Type B pancreatic cell (in vitro differentiated cells): ENCODE measurements at places on chromosomes 12 and 14. TPM values are rescaled to one million over a fixed set of nuclear protein-coding genes. Genes with fewer than 3 reads are reported as not detected.

DNA sequence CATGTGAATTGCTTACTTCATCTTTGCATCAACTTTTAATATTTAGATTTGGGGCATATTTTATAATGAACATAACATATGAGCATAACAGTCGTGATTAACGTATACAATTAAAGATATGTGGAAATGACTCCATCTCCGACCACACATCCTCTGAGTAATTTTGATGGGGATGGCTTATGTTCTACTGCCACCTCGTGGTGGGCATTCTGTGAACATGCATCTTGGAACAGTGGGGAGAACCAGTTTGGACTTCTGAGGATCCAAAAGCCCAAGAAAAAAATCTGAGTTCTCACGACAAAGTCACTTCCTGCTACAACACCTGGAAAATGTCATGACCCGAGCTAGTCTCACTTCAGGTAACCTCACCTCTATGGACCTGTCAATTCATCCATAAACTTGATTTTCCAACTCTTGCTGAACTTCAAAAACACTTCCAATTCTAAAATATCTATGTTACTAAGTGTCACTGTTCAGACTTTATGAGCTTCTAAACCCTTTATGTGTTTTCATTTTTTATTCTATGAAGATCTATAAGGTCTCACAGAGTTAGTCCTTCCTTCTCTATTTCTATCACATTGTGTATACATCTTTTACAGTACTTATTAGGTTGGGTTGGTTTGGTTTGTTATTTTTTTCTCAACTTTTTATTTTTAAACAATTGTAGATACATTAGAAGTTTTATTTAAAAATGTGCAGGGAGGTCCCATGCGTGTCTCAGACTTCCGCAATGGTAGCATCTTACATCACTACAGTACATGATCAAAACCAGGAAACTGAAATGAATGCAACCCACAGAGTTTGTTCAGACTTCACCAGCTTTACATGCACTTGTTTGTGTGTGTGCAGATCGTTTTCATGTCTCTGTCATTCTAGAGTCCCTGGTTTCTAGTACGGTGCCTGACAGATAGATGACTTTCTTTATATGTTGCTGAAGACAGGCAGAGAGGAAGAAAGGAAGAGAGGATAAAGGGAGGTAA, 38.2 kb upstream of the STAB2 start:
- peaks cover 31% of the 10 kb centered on the region for H3K27me3 ChIP-seq
- no peaks in the 10 kb centered on the region for H3K36me3 ChIP-seq
- no peak for DNase-seq

GRCh38 chr12:90854136-90854689, 100.8 kb downstream of the CCER1 start:
- no peak for DNase-seq
- no peak overlapping the region for H3K4me3 ChIP-seq
- peaks cover 11% of the 10 kb centered on the region for H3K4me1 ChIP-seq
- no peak overlapping the region for H3K27ac ChIP-seq
- no peaks in the 10 kb centered on the region for H3K36me3 ChIP-seq

GRCh38 chr12:79174626-79175025, 310.1 kb downstream of the SYT1 start:
- no peak overlapping the region for H3K4me3 ChIP-seq
- no peak for DNase-seq
- no peak overlapping the region for H3K27ac ChIP-seq
- H3K4me1 ChIP-seq = no peaks in the 10 kb centered on the region

DNA sequence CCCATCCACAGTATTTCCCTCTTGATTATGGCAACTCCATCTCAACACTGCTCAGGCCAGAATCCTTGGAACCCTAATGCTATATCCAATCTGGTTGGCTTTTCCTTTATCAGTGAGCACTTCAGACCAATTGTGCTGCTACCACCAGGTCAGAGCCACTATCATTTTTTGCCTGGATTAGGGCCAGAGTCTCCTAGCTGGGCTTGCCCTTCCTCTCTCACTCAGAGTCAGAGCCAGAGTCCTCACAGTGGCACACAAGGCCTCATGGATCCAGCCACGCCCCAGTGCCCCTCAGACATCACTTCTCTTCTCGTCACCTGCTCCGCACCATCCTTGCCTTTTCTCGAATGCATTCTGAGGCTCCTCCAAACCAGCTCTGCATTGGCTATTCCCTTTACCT, 211.1 kb downstream of the ANO6 start:
- no peak for DNase-seq
- H3K4me1 ChIP-seq = no peaks in the 10 kb centered on the region
- no peak overlapping the region for H3K27ac ChIP-seq
- H3K36me3 ChIP-seq = peaks cover 48% of the 10 kb centered on the region
- H3K4me3 ChIP-seq = no peak overlapping the region

DNA sequence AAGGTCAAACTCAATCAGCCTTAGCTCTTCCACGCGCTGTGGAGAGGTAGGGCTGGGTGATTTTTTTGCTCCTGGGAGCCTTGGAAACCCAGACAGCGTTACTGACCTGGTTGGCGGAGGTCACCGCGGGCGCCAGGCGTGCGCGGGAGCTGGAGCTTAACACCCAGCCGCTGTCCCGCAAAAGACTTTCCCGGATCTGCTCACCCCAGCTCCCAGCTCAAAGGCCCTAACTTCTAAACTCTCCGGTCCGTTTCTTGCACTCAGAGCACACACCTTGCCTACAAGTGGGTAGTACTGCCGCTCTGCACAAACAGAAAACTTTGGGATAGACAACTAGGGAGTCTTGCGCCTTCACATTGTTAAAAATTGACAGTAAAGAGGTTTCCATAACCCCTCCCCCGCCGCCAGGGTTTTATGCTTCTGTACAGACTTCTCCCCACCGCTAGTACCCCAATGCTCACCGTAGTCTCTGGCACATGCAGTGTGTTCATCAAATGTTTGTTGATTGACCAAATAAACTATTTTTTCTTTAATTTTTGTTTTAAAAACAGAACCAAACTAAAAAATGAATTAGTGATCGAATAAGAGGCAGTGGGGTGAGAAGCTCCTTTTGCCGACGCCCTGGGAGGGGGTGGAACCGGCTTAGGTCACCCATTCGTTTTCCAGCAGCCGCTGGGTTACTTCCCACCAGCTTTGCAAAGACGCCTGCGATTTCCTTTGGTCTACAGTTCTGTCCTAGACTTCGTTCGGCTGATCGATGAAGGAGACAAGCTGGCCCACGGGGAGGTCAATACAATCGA, 12.7 kb upstream of the TBX3 start:
- peaks cover 3% of the 10 kb centered on the region for H3K36me3 ChIP-seq
- DNase-seq = no peak
- peaks cover 97% of the 10 kb centered on the region for H3K27me3 ChIP-seq
- peaks cover 50% of the 10 kb centered on the region for H3K4me1 ChIP-seq
- peak overlapping the region; percentile 88 for H3K4me3 ChIP-seq

DNA sequence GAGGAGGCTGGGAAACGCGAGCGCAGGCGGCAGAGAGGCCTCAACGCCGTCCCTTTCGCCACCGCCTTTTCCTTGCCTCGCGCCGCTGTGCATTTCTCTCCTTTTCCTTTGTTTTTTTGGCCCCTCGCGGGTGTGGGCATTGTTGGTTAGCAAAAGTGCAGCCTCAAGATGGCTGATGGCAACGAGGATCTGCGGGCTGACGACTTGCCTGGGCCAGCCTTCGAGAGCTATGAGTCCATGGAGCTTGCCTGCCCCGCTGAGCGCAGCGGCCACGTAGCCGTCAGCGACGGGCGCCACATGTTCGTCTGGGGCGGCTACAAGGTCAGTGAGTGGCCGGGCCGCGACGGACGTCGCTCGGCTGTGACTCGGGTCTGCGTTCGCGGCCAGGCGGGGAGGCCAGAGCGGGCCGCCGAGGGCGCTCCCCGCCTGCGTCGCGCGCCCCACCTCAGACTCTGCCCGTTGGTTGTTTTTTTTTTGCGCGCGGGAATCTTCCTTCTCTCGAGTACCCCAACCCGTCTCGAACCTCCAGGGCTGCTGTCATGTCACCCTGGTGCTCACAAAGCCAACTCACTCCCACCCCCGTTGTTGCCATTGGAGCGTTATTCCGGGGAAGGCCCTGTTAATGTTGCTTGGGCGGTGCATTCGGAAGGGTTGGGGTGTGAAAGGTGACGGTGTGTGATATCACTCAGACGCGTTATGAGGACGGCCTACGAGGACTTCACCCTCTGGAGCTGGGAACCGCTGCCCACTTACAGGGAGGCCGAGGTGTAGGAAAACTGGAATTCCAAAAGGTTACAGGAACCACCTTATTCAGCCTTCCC, 558 bp downstream of the KLHDC2 start:
- peak overlapping the region; percentile 99 for H3K4me3 ChIP-seq
- no peak for DNase-seq
- H3K27ac ChIP-seq = peak overlapping the region; percentile 99

The HOTAIR gene
- total RNA-seq = not detected in 2 replicates

The CLMN gene
- 10.2 and 23.0 TPM in 2 replicates for total RNA-seq

- H3K4me3 ChIP-seq = no peak overlapping the region
- H3K36me3 ChIP-seq = no peaks in the 10 kb centered on the region
- H3K27me3 ChIP-seq = peaks cover 16% of the 10 kb centered on the region
- no peak overlapping the region for H3K27ac ChIP-seq
Measured at GRCh38 chr12:132169376-132169775, 25.1 kb downstream of the NOC4L start.

- H3K27me3 ChIP-seq = peaks cover 2% of the 10 kb centered on the region
- no peak for DNase-seq
- no peaks in the 10 kb centered on the region for H3K36me3 ChIP-seq
- no peak overlapping the region for H3K4me3 ChIP-seq
Measured at GRCh38 chr12:63457857-63458256, 210.4 kb downstream of the DPY19L2 start.

DNA sequence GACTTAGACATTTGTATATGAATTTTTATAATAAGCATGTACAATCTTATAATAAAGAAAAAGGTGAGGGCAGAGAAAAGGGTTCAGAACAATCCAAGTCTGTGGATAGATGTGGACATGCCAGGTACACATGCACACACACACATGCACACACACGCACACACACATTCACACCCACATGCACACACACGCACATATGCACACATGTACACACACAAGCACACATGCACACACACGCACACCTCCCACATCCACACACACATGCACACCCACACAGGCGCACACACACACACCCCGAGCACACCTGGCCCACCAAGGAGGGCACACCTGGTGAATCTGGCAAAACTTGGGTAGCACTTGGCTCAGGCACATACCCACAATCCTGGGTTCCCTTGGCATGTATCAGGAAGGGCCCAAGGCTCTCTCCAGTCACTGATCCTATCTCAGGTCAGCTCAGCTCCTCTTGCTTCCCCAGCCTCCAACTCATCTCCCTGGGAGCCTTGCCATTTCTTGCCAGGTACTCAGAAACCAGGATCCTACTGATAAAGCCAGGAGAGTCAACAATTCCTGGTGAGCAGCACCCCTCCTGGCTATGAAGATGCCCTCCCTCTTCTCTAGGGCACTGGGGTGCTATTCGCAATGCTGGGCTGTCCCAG, 18.6 kb upstream of the TMEM106C start:
- no peak for DNase-seq
- H3K4me3 ChIP-seq = no peak overlapping the region
- peaks cover 13% of the 10 kb centered on the region for H3K27me3 ChIP-seq
- H3K36me3 ChIP-seq = no peaks in the 10 kb centered on the region
- H3K27ac ChIP-seq = no peak overlapping the region

The GIT2 gene
- 26.3 and 38.4 TPM in 2 replicates for total RNA-seq

DNA sequence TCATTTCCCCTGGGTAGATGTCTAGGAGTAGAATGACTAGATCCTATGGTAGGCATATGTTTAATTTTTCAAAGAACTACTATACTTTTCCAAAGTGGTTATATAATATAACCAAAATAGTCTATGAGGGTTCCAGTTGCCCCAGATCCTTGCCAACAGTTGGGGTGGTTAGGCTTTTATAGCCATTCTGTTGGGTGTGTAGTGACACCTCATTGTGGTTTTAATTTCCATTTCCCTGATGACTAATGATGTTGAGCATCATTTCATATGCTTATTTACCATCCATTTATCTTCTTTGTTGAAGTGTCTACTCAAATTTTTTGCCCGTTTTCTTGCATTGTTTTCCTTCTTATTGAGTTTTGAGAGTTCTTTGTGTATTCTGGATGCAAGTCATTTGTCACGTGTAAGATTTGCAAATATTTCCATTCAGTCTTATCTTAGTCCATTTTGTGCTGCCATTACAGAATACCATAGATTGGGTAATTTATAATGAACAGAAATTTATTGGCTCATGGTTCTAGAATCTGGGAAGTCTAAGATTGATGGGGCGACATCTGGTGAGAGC, 4.7 kb downstream of the SYNE2 start:
- no peaks in the 10 kb centered on the region for H3K36me3 ChIP-seq
- no peak overlapping the region for H3K4me3 ChIP-seq
- peaks cover 33% of the 10 kb centered on the region for H3K4me1 ChIP-seq

The PLEKHD1 gene
- total RNA-seq = 0.12 and 0.48 TPM in 2 replicates

DNA sequence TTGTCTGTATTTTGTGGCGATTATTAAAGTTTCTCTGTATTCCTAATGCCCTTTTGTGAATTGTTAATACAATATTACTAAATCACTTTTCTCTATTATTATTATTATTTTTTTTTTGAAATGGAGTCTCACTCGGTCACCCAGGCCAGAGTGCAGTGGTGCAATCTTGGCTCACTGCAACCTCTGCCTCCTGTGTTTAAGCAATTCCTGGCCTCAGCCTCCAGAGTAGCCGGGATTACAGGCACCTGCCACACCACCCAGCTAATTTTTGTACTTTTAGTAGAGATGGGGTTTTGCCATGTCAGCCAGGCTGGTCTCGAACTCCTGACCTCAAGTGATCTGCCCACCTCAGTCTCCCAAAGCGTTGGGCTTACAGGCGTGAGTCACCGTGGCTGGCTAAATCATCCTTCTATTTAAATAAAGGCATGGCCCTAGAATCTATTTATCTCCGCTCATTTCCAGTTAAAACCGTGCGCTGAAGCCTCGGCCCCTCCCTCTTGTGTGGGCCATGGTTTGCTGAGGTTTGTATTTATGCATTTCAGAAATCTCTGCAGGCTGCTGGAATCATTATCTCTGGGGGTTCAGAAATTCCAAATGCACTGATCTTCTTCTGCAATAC, 1136.4 kb upstream of the TMEM132C start:
- peaks cover 3% of the 10 kb centered on the region for H3K27me3 ChIP-seq
- no peak for DNase-seq
- no peak overlapping the region for H3K4me3 ChIP-seq

The PROX2 gene
- not detected in 2 replicates for total RNA-seq

GRCh38 chr12:54384591-54385041, at the start of gene ZNF385A:
TSS of gene ZNF385A (minus strand) at chr12:54384733. CDS start at chr12:54384514, 219 bp downstream.
- H3K4me3 ChIP-seq = peak within 1 kb of the TSS; percentile 49
- H3K36me3 ChIP-seq = peaks cover 8% of the 10 kb centered on the region
- no peak for DNase-seq
- peaks cover 51% of the 10 kb centered on the region for H3K4me1 ChIP-seq

GRCh38 chr14:78327426-78328221, 157.5 kb downstream of the NRXN3 start:
- H3K27ac ChIP-seq = no peak overlapping the region
- H3K4me3 ChIP-seq = no peak overlapping the region
- DNase-seq = no peak
- no peaks in the 10 kb centered on the region for H3K4me1 ChIP-seq

The FOXN4 gene
- total RNA-seq = 2.0 and 2.6 TPM in 2 replicates

- peaks cover 14% of the 10 kb centered on the region for H3K36me3 ChIP-seq
- no peak overlapping the region for H3K4me3 ChIP-seq
- no peak overlapping the region for H3K27ac ChIP-seq
- DNase-seq = no peak
- no peaks in the 10 kb centered on the region for H3K4me1 ChIP-seq
Measured at GRCh38 chr14:71011479-71011878, 104.2 kb downstream of the PCNX1 start.
